ENCODE measurements at places on chromosomes 11 and 22.

DNA sequence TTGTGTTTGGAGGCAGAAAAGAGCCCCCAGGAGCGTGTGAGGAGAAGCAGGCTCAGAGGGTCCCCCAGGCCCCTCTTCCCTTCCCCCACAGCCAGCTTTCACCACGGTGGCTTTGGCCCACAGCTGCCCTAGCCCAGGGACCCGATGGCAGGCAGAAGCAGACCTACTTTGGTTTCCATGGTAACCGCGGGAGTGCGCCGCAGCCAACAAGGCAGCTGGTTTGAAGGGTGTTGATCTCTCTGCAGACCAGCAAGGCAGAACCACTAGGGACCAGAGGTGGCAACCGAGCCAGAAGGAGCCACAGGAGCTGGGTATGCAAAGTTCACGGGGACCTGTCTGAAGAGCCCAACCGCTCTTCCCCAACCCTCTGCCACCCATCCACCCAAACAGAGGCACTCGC lies 69.4 kb downstream of the BUD13 start:
- DNase-seq: no peak

- DNase-seq: no peak
Measured at GRCh38 chr11:119573858-119574257, 150.9 kb upstream of the THY1 start.

- peak; percentile 20 for DNase-seq
Measured at GRCh38 chr11:122717264-122717867, 61.8 kb downstream of the UBASH3B start.

DNA sequence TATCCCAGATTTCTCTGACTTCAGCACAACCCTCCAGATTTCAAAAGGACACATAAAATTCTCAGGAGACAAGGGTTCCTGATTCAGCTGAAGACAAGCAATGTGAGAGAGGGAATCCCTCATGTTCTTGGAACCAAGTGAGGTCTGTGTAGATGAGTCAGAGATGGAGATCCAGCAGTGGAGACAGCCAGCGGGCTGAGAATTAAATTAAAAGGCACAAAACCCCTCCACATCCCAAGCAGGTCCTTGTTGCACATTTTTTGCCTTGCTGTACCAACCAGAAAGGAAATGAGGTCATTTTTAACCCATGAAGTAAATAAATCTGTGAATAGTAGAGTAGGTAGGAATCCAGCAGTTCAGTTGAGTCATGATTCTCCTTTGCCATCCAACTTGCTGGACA lies 9.7 kb downstream of the MTNR1B start:
- DNase-seq: no peak

GRCh38 chr22:24758164-24758799 lies 16.2 kb downstream of the PIWIL3 start:
- DNase-seq: peak; percentile 29
